Esophagus muscularis mucosa (tissue), 4 donors: ENCODE measurements at places on chromosomes 3 and 15. TPM values are rescaled to one million over a fixed set of nuclear protein-coding genes. Genes with fewer than 3 reads are reported as not detected.

DNA sequence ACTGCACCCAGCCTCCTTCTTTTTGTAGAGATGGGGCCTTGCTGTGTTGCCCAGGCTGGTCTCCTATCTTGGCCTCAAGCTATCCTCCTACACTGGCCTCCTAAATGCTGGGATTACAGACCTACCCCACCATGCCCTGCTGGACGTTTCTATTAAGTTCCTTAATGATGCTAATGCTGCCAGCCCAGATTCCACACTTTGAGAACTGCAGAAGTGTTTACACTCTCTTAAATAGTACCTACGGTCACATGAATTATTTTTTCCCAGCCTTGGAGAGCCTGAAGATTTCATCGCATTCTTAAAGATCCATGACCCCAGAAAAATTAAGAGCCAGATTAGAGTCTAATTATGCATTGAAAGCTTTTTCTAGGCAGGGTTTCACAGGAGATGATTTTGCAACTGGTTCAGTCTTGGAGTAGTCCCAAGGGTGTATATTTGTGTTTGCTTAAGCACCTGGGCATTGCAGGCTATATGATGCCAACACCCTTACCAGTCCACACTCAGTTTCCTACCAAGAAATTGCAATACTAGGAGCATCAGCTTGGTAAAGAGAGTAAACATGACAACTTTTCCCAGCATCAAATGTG is 36.6 kb downstream of the TM4SF4 start:
- peaks cover 13% of the 10 kb centered on the region for H3K4me1 ChIP-seq
- no peak overlapping the region for H3K27ac ChIP-seq
- no peak for DNase-seq
- no peaks in the 10 kb centered on the region for H3K36me3 ChIP-seq
- H3K4me3 ChIP-seq: no peak overlapping the region
- H3K27me3 ChIP-seq: no peaks in the 10 kb centered on the region

GRCh38 chr15:36079021-36079420 is 500.4 kb upstream of the CDIN1 start:
- no peak for DNase-seq
- H3K36me3 ChIP-seq: no peaks in the 10 kb centered on the region
- no peaks in the 10 kb centered on the region for H3K27me3 ChIP-seq
- H3K27ac ChIP-seq: no peak overlapping the region
- H3K4me3 ChIP-seq: no peak overlapping the region
- H3K4me1 ChIP-seq: no peaks in the 10 kb centered on the region

- H3K27ac ChIP-seq: no peak overlapping the region
- H3K27me3 ChIP-seq: no peaks in the 10 kb centered on the region
- no peak overlapping the region for H3K4me3 ChIP-seq
- H3K36me3 ChIP-seq: no peaks in the 10 kb centered on the region
- DNase-seq: no peak
- peaks cover 16% of the 10 kb centered on the region for H3K4me1 ChIP-seq
These were observed 22.4 kb downstream of the LIPC start for GRCh38 chr15:58453931-58454793.

DNA sequence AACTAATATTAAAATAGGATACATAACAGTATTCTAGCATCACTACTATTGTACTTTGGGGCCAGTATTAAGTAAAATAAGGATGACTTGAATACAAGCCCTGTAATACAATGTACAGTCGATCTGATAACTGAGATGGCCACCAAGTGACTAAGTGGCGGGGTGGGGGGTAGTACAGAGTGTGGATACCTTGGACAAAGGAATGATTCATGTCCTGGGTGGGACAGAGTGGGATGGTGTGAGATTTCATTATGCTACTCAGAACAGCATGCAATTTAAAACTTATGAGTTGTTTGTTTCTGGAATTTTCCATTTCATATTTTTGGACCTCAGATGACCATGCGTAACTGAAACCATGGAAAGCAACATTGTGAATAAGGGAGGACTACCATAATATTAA is 46.0 kb downstream of the SLC7A14 start:
- H3K36me3 ChIP-seq: no peaks in the 10 kb centered on the region
- H3K27ac ChIP-seq: no peak overlapping the region
- H3K4me1 ChIP-seq: no peaks in the 10 kb centered on the region
- no peaks in the 10 kb centered on the region for H3K27me3 ChIP-seq
- no peak for DNase-seq
- no peak overlapping the region for H3K4me3 ChIP-seq

DNA sequence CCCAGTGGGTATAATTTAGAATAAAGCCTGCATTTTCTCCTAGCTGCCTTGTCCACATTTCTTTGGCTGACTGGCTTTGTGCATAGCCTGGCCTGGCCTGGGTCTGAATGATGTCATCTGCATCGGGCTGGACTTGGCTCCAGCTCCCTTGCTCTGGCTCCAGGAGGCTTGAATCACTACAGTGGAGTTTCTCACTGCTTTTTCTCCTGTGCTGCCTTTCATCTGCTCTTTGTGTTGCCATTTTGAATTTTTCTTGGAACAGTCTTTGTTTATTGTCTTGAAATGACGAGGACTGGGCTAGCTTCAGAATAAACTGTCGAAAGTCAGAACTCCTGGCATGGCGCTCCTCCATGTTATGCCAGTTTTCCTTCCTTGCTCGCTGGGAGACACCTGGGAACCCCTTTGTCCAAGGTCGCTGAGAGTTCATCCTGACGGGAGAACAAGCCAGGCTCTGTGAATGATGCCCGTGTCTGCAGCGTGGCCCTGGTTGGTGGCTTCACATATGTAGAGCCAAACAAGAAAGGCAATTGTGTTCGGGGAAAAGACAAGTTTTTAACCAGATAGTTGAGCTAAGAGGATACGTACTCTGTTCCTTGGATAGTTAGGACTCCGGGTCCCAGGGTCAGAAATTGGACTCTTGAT is 258.9 kb downstream of the PDZRN3 start:
- no peaks in the 10 kb centered on the region for H3K27me3 ChIP-seq
- peak overlapping the region; percentile 33 for H3K27ac ChIP-seq
- no peaks in the 10 kb centered on the region for H3K4me1 ChIP-seq
- DNase-seq: no peak

CDC25A gene
- total RNA-seq: 0.97 TPM

SCG3 gene
- total RNA-seq: 0.42 TPM

GRCh38 chr3:190092250-190092649 is 28.4 kb downstream of the P3H2 start:
- H3K4me1 ChIP-seq: peaks cover 4% of the 10 kb centered on the region
- peak overlapping the region; percentile 0 for H3K4me3 ChIP-seq
- H3K36me3 ChIP-seq: no peaks in the 10 kb centered on the region
- no peaks in the 10 kb centered on the region for H3K27me3 ChIP-seq
- peak overlapping the region; percentile 62 for H3K27ac ChIP-seq

DNA sequence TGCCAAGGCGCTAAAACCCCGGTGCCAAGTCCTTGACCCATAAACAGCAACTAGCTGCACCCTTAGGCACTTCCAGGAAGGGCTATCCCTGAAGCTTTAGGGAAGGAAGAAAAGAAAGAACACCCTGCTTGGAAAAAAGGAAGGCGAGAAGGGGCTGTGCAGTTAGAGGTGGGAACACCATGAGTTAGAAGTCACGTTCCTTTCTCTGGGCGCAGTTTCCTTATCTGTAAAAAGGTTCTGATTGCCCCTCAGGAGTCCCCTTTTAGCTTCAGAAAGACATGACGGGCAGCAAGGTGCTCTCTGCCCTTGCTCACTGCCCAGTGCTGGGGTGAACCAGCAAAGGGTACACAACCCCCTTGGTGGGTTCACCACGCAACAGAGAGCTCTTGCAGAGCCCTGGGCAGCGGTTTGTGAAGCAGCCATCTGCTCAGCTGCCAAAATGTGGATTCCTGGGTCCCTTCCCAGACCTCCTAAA is 798 bp downstream of the GCHFR start:
- peaks cover 19% of the 10 kb centered on the region for H3K36me3 ChIP-seq
- no peaks in the 10 kb centered on the region for H3K27me3 ChIP-seq
- DNase-seq: no peak
- H3K4me1 ChIP-seq: peaks cover 55% of the 10 kb centered on the region
- peak overlapping the region; percentile 71 for H3K4me3 ChIP-seq

- no peak for DNase-seq
- no peak overlapping the region for H3K4me3 ChIP-seq
- H3K27me3 ChIP-seq: no peaks in the 10 kb centered on the region
- peaks cover 5% of the 10 kb centered on the region for H3K4me1 ChIP-seq
- H3K27ac ChIP-seq: no peak overlapping the region
These were observed 512.3 kb upstream of the MDFIC2 start for GRCh38 chr3:70824773-70825172.
